Sigmoid colon (tissue), 7 donors: ENCODE measurements at places on chromosomes 5 and 9. TPM values are rescaled to one million over a fixed set of nuclear protein-coding genes. Genes with fewer than 3 reads are reported as not detected.
A peak's percentile ranks its signal among the peaks of the same experiment; 100 is the strongest.

RABEPK gene
- 9.4 TPM for total RNA-seq

C9orf40 gene
- 5.9 TPM for total RNA-seq

DOK3 gene
- total RNA-seq, result 8.0 TPM

DOCK2 gene
- total RNA-seq, result 20.5 TPM

SPINK4 gene
- not detected for total RNA-seq

TNFSF8 gene
- 1.4 TPM for total RNA-seq

RARS1 gene
- 86.4 TPM for total RNA-seq

DNA sequence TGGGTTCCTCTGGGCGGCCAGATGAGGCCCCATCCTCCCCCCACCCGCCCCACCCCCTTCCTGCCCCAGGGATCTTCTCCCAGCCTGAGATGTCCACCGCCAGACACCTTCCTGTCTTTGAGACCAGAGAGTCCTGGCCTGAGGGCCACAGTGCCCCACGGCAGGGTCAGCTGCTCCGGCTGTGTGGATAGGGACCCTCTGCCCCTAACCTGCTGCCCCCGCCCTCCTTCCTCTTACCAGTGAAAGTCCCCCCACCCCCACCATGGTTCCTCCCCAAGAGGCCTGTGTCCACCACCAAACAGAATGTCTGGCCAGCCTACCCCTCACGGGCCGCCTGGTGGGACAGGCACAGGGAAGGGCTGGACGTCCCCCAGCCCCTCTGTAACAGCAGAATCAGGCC, 43.0 kb upstream of the UBAC1 start:
- no peak overlapping the region for H3K4me3 ChIP-seq
- no peaks in the 10 kb centered on the region for H3K27me3 ChIP-seq
- DNase-seq, result no peak
- H3K27ac ChIP-seq, result no peak overlapping the region

- H3K27ac ChIP-seq, result no peak overlapping the region
- H3K4me3 ChIP-seq, result no peak overlapping the region
- no peaks in the 10 kb centered on the region for H3K4me1 ChIP-seq
- H3K36me3 ChIP-seq, result no peaks in the 10 kb centered on the region
- no peak for DNase-seq
- no peaks in the 10 kb centered on the region for H3K27me3 ChIP-seq
Observed at GRCh38 chr9:99335280-99335679, 113.2 kb downstream of the SEC61B start.

DNA sequence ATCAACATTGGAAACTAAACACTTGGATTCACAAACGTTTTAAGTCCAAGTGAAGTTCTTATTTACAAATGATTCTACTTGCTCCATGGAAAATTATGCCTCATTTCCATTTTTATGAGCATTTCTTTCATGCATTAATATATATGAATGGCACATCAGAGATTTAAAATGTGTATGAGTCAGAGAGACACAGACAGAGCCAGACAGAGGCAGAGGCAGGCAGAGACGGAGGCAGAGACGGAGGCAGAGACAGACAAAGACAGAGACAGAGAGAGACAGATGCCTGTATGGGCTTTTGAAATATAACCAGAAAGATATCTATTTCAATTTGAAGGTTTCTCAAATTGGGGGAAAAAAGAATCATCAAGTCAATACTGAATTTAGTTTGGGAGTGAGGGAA, 649.0 kb downstream of the PTPRD start:
- H3K4me3 ChIP-seq, result no peak overlapping the region
- no peaks in the 10 kb centered on the region for H3K27me3 ChIP-seq
- DNase-seq, result no peak
- no peaks in the 10 kb centered on the region for H3K36me3 ChIP-seq

- no peak overlapping the region for H3K4me3 ChIP-seq
- H3K27ac ChIP-seq, result no peak overlapping the region
- H3K4me1 ChIP-seq, result no peaks in the 10 kb centered on the region
- DNase-seq, result no peak
- peaks cover 12% of the 10 kb centered on the region for H3K27me3 ChIP-seq
Observed at GRCh38 chr5:181199881-181200638, 4.9 kb downstream of the TRIM7 start.

DNA sequence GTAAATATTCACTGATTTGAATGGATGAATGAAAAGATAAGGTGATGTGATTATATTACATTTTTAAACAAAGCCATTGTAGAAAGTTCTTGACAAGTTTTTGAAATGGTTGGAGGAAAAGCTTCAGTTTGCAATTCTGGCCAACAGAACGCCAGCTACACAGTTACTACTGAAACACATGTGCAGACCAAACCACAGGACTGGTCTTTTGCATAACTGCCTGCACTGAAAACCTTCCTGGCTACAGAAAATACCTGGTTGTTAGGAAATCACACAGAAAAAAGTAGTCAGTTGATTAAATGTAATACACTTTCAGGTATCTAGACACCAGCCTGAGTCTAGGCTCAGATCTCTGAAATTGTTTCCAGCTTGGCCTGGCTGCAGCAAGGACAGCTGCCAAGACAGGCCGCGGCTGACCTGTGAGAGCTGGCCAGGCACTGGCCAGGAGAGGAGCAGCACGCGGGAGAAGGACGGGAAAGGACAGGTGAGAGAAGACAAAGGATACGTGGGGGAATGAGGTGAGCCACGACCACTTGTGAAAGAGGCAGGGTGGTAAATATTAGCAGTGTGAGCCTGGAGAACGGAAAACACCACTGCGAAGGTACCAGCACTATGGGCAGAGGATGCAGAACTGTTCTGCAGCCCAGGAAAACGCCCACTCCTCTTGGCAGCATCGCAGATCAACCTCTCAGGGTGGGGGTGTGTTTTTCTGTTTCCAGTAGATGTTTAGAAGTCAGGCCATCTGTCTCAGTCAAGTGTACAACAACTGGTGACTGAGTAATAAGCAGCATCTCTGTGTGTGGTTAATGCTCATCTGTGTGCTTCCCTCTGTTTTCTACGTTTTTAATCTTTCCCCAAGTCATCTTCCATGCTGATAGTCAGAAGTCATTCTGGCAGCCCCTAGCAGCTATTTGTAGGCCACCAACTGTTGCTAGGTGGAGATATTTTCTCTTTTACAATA, 137.4 kb downstream of the SCAMP1 start:
- peak overlapping the region; percentile 39 for H3K27ac ChIP-seq
- DNase-seq, result no peak
- no peak overlapping the region for H3K4me3 ChIP-seq
- H3K36me3 ChIP-seq, result no peaks in the 10 kb centered on the region

- no peaks in the 10 kb centered on the region for H3K27me3 ChIP-seq
- no peaks in the 10 kb centered on the region for H3K4me1 ChIP-seq
- H3K27ac ChIP-seq, result peak overlapping the region; percentile 92
- peak; percentile 78 for DNase-seq
Observed at GRCh38 chr5:72956324-72957140, 691 bp downstream of the FCHO2 start.

GRCh38 chr5:112125903-112126302, 293.2 kb downstream of the EPB41L4A start:
- H3K36me3 ChIP-seq, result no peaks in the 10 kb centered on the region
- DNase-seq, result no peak
- H3K4me1 ChIP-seq, result no peaks in the 10 kb centered on the region
- no peaks in the 10 kb centered on the region for H3K27me3 ChIP-seq
- H3K27ac ChIP-seq, result no peak overlapping the region
- no peak overlapping the region for H3K4me3 ChIP-seq

GRCh38 chr5:73365990-73366667, 82.4 kb downstream of the FOXD1 start:
- no peaks in the 10 kb centered on the region for H3K27me3 ChIP-seq
- no peak overlapping the region for H3K27ac ChIP-seq
- H3K36me3 ChIP-seq, result no peaks in the 10 kb centered on the region
- no peak overlapping the region for H3K4me3 ChIP-seq

- no peaks in the 10 kb centered on the region for H3K4me1 ChIP-seq
- H3K36me3 ChIP-seq, result no peaks in the 10 kb centered on the region
- no peak overlapping the region for H3K4me3 ChIP-seq
- H3K27me3 ChIP-seq, result no peaks in the 10 kb centered on the region
Observed at GRCh38 chr9:106074006-106074405, 379.7 kb downstream of the TMEM38B start.

- peak overlapping the region; percentile 72 for H3K27ac ChIP-seq
- no peaks in the 10 kb centered on the region for H3K27me3 ChIP-seq
- H3K4me3 ChIP-seq, result no peak overlapping the region
- H3K4me1 ChIP-seq, result peaks cover 53% of the 10 kb centered on the region
- peak; percentile 61 for DNase-seq
Observed at GRCh38 chr9:94919376-94920098, 193.0 kb downstream of the AOPEP start.

- DNase-seq, result no peak
- H3K4me3 ChIP-seq, result no peak overlapping the region
- H3K36me3 ChIP-seq, result no peaks in the 10 kb centered on the region
- H3K4me1 ChIP-seq, result peaks cover 20% of the 10 kb centered on the region
Observed at GRCh38 chr5:177315411-177315810, 3.7 kb upstream of the MXD3 start.

DNA sequence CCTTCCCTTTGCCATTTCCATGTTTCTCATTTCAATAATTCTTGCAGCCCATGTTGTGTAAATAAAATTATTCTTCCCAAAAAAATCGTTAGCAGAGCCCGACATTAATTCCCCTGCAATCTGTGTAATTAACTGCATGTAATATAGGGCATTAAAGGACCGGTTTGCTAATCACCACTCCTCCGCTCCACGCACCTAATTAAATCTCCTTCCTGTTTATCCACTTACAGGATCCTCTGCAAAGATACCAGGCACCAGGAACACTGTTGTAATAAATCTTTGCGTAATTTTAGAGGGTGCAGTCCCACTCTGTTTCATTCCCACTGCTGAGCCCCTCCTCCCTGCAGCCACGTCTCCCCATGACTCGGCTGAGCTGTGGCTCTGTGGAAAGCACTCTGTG, 105.0 kb upstream of the PPP1R26 start:
- no peak overlapping the region for H3K27ac ChIP-seq
- H3K36me3 ChIP-seq, result no peaks in the 10 kb centered on the region
- DNase-seq, result no peak

GRCh38 chr5:51518607-51519006, 135.4 kb downstream of the ISL1 start:
- H3K36me3 ChIP-seq, result no peaks in the 10 kb centered on the region
- no peak overlapping the region for H3K27ac ChIP-seq
- no peaks in the 10 kb centered on the region for H3K4me1 ChIP-seq
- no peaks in the 10 kb centered on the region for H3K27me3 ChIP-seq
- H3K4me3 ChIP-seq, result no peak overlapping the region

DNA sequence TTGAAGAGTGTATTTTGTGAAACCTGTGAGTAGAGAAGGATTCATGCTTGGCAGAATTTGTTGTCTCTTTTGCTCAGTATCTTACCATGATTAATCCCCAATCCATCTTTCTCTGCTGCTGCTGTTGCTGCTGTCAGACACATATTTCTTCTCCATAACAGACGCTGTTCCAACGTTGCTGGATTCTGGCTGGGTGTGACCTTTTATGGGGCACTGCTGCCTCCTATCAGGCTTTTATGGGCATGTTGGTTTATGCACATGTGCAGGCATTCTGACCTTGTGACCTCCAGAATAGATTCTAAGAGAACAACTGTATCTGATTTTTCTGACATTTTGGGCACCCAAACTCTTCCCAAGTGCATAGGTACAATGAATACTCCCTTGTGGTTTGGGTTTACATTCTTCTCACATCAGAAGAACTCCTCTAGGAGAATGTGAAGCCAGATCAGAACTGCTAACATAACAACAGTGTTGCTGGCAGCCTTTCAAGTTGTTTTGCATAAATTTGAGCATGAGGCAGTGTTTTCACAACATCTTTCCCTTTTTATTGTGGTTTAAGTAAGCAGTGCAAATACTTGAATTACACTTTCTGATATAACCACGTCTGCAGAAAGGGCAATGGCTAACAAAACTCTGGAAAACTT, 9.2 kb upstream of the ISL1 start:
- DNase-seq, result no peak
- H3K27me3 ChIP-seq, result peaks cover 31% of the 10 kb centered on the region
- no peaks in the 10 kb centered on the region for H3K4me1 ChIP-seq
- no peak overlapping the region for H3K4me3 ChIP-seq
- no peaks in the 10 kb centered on the region for H3K36me3 ChIP-seq

DNA sequence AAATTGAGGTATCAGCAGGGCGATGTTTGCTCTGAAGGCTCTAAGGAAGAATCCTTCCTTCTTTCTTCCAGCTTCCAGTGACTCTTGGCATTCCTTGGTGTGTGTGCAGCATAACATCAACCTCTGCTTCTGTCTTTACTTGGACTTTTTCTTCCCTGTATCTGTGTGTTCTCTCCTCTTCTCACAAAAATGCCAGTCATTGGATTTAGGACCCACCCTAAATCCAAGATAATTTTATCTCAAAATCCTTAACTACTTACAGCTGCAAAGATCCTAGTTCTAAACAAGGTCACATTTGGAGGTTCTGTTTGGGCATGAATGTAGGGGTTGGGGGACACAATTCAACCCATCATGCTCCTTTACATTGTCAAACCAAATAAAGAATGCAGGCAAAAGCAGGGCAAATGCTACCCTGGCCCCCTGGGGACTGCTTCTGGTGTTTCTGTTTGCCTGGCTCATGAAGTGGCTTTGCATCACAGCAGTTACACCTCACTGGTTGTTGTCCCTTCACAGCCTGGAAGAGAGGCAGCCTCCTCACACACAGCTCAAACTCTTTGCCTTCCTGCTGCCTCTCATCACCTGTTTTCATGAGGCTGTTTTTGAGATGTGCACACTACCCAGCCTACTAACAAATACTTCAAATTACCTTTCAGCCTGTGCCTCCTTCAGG, 64.8 kb upstream of the PLCXD3 start:
- H3K27me3 ChIP-seq, result no peaks in the 10 kb centered on the region
- H3K4me3 ChIP-seq, result no peak overlapping the region
- no peaks in the 10 kb centered on the region for H3K4me1 ChIP-seq
- H3K27ac ChIP-seq, result no peak overlapping the region
- H3K36me3 ChIP-seq, result no peaks in the 10 kb centered on the region

DNA sequence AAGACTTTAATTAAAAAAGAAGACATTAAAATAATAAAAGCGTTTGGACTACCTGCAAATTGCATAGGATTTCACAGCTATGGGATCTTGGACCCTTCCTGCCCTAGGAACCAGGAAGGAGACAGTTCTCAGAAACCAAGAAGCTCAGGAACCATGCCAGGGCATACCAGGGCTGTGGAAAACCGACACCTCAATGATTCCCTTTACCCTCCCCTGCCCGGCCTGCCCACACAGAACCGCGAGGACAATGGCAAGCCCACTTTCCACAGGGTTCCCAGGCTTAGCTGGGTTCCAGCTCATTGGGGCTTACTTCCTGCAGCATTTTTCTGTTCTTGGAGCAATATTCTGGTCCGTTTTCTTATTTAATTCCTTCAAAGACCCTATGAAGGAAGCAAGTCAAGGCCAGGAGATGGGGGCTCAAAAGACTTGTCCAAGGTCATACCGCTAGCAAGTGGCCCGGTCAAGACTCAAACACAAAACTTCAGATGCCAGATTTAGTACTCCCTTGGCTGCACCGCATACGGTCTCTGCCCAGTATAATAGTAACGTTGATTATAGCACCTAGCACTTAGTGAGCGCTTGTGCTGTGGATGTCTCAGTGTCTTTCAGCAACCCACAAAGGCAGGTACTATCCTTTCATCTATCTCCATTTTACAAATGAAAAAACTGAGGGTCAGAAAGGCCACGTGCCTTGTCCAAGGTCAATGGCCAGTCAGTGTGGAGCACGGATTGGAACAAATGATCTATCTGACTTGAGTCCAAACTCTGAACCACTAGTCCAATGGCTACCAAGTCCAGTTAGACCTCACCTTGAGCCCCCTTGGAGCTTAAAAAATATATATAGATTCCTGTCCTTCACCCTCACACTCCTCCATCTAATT, 6.8 kb downstream of the FAT2 start:
- peaks cover 12% of the 10 kb centered on the region for H3K4me1 ChIP-seq
- H3K4me3 ChIP-seq, result no peak overlapping the region
- DNase-seq, result no peak
- no peak overlapping the region for H3K27ac ChIP-seq

GRCh38 chr5:79841172-79841571, 149.9 kb downstream of the MTX3 start:
- no peak overlapping the region for H3K27ac ChIP-seq
- no peaks in the 10 kb centered on the region for H3K36me3 ChIP-seq
- peaks cover 24% of the 10 kb centered on the region for H3K4me1 ChIP-seq
- H3K27me3 ChIP-seq, result no peaks in the 10 kb centered on the region
